ENCODE measurements at places on chromosomes 11 and 22.

DNA sequence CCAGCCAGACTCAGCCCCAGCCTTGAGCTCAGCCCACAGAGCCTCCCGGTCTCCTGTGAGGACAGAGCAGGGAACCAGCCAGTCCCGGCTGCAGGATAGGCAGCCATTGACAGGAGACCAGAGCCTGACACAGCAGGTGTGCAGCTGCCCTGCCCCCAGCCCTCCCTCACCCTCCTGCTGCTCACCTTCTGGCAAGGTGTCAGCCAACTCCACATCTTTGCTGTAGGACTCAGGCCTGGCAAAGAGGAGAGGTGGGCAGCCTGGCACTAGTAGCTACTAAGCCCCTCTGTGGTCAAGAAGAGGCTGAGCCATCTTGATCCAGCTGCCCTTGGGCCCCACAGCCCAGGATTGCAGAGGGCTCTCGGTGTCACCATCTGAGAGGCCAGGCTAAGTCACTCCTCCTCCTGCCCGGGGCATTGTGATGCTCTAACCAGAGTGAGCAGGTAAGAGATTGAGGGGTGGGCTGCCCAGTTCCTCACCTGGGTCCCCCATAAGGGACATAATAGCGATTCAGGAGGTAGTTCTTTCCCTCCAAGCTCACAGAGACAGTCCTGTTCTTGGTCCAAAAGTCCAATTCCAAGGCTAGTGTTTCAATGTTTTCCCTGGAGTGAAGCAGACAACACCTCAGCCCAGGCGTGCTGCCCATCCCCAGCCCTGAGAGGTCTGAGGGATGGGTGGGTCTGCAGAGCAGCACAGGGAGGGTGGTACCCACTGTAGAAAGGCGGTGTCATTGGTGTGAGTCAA is 18.6 kb downstream of the TREH start:
- no peak for DNase-seq

GRCh38 chr11:99177446-99177845 is 156.7 kb downstream of the CNTN5 start:
- no peak for DNase-seq

GRCh38 chr11:35262056-35262455 is 123.1 kb downstream of the CD44 start:
- DNase-seq, result no peak

GRCh38 chr11:72672597-72673238 is 1.5 kb downstream of the PDE2A start:
- DNase-seq, result no peak

DNA sequence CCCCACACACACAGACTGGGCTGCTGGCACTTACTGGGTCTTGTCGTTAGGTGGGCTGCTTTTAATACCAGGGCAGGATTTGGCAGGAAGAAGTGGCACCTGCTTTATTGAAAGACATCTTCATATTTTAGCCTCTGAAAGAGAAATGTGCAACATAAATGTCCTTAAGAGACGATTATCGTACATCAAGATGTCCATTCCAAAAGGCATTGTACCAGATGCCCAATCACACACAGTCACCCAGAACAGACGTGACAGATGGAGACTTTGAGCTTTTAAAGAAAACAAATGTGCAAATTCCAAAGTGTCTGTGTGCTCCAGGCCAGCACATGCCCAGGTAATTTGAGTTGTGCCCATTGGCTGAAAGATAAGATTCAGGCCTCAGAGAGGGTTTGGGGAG is 155.7 kb downstream of the RRAS2 start:
- no peak for DNase-seq

- no peak for DNase-seq
Observed at GRCh38 chr11:7208391-7208790, 43.3 kb upstream of the SYT9 start.

- no peak for DNase-seq
Observed at GRCh38 chr11:77065878-77066228, 918 bp upstream of the CAPN5 start.

DNA sequence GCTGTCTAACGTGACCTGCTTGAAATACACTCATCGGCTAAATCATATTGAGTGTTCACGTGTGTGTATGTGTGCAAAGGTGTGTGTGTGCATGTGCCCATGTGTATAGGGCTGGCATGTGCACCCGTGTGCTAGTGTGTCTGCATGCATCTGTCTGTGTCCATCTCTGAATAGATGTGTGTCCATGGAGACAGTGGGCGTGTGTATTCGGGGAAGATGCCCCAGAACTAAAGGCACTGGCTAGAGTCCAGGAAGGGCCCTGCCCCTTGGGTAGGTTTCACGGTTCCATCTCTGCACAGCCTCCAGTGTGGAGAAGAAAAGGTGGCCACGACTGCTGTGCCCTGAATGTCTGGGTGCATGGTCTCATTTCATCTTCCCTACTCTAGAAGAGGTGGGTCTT is 220.3 kb downstream of the MN1 start:
- no peak for DNase-seq

- DNase-seq, result no peak
Observed at GRCh38 chr11:23103416-23103815, 243.1 kb upstream of the CCDC179 start.

DNA sequence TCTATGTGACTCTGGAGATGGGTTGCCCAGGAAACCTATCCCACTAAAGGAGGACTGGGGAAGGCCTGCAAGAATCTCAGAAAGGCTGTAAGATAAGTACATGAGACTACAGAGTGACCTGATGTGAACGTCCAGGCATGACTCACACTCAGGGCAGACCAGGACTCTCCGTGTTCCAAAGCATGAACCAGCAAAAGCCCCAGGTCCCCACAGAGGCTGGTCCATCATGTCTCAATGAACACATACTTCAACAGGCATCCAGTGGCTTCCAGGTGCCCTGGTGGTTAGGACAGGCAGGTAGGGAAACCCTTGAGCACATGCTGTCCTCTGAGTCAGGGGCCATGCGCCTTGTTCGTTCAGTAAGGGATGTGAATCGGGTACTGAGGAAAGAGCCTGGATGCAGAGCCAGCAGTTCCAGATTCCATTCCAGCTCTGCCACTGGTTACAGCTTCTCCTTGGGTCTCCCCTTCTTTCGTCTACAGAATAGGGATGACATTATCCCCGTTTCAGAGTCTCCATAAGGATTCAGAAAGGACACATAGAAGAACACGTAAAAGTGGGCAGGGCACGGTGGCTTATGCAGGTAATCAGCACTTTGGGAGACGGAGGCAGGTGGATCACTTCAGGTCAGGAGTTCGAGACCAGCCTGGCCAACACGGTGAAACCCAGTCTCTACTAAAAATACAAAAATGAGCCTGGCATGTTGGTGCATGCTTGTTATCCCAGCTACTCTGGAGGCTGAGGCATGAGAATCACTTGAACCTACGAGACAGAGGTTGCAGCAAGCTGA is 129.0 kb upstream of the TEAD1 start:
- DNase-seq, result no peak

- no peak for DNase-seq
Observed at GRCh38 chr11:5688482-5688881, 1.1 kb upstream of the TRIM22 start.

GRCh38 chr11:73173755-73174494 is 31.8 kb upstream of the FCHSD2 start:
- no peak for DNase-seq

DNA sequence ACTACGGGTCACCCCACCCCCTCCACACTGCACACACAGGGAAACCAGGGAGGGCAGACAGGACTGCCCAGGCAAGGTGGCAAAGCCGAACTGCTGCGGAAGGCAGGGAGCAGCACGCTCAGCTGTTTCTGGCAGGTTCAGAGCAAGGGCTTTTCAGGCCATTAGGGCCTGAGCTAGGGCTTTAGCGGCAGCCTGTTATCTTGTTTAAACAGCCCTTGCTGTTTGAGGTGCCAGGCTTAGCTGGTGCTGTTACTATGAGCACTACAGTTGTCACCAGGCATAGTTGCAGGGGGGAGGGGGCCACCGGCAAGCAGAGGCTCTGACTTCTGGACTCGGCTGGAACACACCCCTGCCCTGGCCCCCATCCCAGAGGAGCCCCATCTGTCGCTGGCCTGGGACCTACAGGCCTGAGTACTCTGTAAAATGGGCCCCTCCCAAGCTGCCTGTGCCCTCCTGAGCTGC is 34.9 kb downstream of the RSPH14 start:
- no peak for DNase-seq
